Non-pigmented ciliary epithelial cell (primary cell): ENCODE measurements at places on chromosomes 6 and 20.
A peak's percentile ranks its signal among the peaks of the same experiment; 100 is the strongest.

- DNase-seq = no peak
Measured at GRCh38 chr20:4635781-4636180, 85.9 kb upstream of the PRND start.

DNA sequence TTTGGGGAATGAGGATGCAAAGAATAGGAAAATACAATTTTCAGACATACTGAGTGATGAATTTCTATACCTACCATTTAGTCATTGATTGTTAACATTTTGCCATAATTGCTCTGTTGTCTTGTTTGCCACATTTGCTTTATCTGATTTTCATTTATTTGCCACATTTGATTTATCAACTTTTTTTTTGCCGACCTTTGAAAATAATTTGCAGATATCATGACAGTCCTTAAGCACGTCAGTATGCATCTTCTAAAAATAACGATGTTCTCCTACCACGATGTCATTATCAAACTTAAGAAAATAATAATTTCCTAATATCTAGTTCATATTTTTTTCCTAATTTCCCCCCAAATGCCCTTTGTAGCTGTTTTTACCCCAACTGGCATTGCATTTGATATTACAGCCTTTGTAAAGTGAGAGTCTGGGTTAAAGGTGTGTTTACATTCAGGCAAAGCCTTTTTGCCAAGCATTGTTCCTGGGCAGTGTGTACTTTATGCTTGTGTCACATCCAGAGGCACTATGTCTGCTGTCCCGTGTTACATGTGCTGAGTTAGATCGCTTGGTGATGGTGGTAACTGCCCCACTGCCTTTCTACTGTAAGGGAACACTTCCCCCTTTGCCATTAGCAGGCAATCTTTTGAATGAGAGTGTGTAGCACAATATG, 26.4 kb downstream of the SEC23B start:
- no peak for DNase-seq

- no peak for DNase-seq
Measured at GRCh38 chr20:56420940-56421688, 9.1 kb downstream of the CASS4 start.

DNA sequence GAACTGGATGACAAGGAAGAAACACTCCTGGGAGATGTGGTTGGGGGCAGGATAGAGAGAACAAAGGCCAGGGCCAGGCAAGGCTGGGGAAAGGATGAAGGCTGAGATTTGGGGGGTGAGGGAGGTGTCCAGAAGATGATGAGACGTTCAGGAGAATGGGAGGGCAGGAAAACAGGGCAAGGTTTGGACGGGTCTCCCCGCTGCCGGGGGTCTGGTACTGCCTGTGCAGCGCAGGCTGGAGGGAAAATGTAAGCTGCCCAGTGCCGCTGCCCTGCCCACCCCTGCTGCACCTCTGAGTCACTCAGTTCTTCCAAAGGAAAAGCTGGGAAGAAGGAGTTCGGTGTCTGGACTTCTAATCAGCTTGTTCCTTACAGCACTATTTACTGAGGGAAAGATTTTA, 130.9 kb downstream of the DTNBP1 start:
- DNase-seq = no peak

- peak; percentile 11 for DNase-seq
Measured at GRCh38 chr6:10237298-10238038, 177.4 kb downstream of the TFAP2A start.

DNA sequence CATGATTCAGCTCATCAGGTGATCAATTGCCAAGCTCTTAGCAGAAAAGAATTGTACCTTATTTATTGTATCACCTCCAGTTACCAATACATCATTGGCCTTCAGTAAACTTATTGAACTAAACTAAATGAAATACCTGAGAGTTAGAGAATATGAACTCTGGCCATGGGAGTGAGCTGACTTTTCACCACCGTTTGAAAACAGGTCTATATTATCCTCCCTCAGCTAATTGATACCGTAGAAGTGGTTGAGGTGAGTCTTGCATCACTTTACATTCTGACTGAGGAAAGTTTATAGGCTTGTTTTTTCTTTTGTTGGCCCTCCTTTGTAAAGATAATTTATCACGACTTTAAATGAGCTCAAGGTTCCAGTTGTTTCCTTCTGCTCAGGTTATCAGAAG, 52.5 kb upstream of the ADGRG6 start:
- DNase-seq = no peak
